ENCODE measurements at places on chromosomes 2 and 18. TPM values are rescaled to one million over a fixed set of nuclear protein-coding genes. Genes with fewer than 3 reads are reported as not detected.

- no peak for DNase-seq
Measured at GRCh38 chr2:135708159-135708558, 33.5 kb upstream of the UBXN4 start.

DNA sequence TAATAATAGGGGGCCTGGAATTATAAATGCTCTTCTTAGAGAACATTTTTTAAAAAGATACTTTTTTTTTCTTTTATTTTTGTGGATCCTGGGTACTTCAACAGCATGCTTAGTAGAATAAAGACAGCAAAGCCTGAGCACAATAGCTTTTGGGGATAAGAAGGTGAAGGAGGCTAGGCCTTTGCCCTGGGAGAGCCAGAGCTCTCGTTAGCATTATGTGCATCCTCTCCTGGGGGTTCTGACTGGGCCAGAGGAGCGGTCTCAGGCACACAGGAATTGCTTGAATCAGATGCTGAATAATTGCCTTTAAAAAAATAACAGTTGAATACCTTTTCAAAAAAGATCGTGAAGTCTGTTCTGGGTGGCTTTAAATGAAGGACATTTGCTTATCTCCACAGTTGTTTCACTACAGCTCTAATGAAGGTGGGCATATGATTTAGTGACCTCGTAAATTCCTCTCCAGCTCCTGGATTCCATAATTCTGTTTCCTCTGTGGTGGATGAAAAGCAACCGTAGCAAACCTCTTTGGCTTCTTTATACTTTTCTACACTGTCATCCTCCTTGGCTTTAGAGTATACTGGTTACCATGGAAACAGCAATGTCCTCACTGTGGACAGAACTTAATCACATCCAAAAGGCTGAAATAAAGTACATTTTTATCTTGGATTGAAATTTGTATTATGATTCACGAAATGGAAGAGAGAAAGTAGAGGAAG is 133.8 kb downstream of the MAIP1 start:
- peak; percentile 13 for DNase-seq

GRCh38 chr18:63974991-63975390 is 5.1 kb downstream of the SERPINB8 start:
- peak; percentile 21 for DNase-seq

- DNase-seq = no peak
Measured at GRCh38 chr2:86211796-86212188, 12.5 kb downstream of the MRPL35 start.

FAM237A gene
- total RNA-seq = not detected

CASP8 gene
- total RNA-seq = 10.4 TPM

PCARE gene
- total RNA-seq = 0.32 TPM

DNA sequence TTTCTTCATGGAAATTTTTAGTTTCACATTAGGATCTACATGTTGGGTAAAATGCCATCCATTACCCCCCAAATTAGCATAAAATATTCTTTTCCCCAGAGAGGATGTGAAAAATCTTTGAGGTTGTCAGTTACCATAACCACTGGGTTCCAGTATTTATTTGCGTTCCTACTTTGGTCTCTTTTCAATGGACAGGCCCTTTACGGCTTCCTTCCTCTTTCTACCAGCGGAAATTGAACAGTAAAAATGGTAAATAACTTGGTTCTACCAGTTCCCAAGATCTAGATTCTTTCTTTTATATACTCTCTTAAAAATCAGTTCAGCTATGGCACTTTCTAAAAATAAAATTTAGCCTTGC is 169.2 kb upstream of the APCDD1 start:
- no peak for DNase-seq

- no peak for DNase-seq
Measured at GRCh38 chr2:41572154-41572553, 475.7 kb upstream of the PKDCC start.

DNA sequence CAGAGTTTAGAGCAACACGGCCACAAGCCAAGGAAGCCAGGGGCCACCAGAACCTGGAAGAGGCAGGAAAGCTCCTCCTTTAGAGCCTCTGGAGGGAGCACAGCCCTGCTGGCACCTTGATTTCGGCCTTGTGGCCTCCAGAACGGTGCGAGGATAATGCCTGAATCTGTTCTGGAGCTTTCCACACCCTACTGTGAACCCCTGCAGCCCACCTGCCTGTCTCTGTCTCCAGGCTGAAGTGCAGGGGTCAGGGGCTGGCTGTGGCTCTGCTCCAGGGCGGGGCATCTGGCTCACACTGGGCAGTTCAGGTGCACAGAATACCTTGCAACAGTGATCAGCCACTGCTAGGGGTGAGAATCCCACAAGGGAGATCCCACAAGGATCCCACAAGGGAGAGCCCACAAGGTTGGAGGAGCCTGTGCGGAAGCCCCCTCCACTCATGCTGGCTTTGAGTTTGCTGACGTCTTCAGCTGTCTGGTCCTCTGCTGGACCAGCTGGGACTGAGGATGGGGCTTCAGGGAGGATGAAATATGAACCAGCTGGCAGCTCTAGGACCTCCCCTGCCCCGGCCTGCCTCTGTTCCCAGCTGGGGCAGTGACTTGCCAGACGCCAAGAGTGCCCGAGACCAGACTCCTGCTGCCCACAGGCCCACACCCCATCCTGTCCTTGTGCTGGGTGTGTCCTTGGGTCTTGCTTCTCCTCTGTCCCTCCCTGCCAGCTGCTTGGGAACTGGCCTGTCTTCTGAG is 56.4 kb upstream of the OTOS start:
- DNase-seq = peak; percentile 86

DNA sequence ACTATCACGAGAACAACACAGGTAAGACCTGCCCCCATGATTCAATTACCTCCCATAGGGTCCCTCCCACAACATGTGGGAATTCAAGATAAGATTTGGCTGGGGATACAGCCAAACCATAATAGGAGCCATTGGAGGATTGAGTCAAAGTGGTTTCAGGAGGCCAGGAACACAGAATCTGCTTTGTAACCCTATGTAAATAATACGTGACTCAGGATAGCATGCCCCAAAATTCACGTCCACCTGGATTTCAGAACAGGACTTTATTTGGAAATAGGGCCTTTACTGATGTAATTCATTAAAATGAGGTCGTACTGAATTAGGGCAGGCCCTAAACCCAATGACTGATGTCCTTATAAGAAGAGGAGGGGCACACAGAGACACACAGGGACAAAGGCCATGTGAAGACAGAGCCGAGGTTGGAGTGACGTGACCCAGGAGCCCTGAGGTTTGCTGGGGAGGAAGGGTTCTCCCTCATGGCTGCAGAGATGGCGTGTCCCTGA is 16.0 kb upstream of the CNDP2 start:
- DNase-seq = no peak

- no peak for DNase-seq
Measured at GRCh38 chr2:31066086-31066485, 72.2 kb downstream of the GALNT14 start.

GRCh38 chr18:9705183-9705829 is 2.8 kb upstream of the RAB31 start:
- DNase-seq = no peak

DNA sequence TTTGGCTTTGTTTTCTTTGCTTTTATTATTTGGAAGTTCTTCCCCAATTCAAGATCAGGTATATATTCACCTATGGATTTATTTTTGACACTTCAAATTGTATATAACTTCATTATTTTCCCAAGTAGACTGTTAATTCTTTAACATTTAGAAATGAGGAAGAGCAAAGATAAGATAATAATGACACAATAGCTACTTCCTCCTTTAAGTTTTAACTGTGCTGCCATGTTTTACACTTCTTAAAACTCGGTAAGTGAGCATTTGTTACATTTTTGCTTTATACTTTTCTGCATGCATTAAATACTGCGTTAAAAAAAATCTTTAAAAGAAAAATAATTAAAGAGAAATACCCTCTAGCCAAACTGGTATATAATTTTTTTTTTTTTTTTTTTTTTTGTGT is 32.5 kb downstream of the SLC66A3 start:
- DNase-seq = no peak

DNA sequence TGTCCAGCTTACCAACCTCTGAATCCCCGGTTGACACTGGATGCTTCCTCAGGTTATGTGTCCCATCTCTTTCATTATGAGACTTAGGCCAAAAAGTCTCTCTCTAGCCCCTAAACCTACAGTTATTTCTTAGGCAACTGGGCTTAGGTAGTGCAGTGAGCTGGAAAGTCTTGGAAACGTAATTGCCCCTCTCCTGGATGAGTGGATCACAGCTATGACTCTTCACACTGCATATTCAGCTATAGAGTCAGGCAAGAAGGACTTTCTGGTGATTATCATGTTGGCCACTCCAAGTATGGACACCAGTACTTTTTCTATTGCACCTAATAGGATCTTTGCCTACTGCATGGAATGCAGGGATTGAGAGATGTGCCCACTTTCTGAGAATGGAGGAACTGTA is 458.3 kb upstream of the CELF4 start:
- no peak for DNase-seq

ZNF512 gene
- total RNA-seq = 35.7 TPM

AKAIN1 gene
- not detected for total RNA-seq
